NCI-H2171 treated with DMSO at 0.1 percent for 48 hours (cell line): ENCODE measurements at places on chromosomes 1 and 21.
A peak's percentile ranks its signal among the peaks of the same experiment; 100 is the strongest.

DNA sequence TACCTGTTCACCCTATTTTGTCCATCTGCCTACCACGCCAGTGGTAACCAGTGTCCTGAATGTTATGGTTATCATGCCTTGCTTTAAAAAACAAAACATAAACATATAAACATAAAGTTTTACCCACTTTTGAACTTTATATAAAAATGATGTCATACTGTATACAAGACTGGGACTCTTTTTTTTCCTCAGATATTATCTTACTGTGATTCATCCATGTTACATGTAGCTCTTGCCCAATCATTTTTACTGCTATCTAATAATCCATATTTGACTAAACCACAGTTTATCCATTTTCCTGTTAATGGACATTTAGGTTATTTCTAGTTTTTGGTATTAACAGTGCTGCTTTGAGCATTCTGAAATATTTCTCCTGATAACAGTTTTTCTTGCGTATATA lies 78.8 kb downstream of the GPR161 start:
- no peak for DNase-seq

DNA sequence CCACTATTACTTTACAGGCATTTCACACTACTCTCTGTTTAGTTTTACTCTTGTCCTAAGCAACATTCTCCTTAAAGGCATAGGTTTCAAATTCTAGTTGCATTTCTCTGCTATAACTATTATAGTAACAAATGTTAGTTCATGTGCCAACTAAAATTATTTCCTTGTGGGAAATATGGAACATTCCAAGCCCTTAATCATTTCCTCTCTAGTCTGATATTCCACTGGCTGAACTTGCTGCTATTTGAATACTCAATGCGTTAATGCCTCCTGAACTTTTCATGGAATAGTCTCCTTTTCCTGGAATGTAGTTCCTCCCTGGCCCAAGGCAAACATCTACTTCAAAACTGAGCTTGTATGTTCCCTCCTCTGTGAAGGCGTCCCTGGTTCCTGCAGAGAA lies 19.3 kb upstream of the TBX19 start:
- no peak for DNase-seq

GRCh38 chr1:91803847-91804545 lies 82.0 kb downstream of the TGFBR3 start:
- DNase-seq = no peak

DNA sequence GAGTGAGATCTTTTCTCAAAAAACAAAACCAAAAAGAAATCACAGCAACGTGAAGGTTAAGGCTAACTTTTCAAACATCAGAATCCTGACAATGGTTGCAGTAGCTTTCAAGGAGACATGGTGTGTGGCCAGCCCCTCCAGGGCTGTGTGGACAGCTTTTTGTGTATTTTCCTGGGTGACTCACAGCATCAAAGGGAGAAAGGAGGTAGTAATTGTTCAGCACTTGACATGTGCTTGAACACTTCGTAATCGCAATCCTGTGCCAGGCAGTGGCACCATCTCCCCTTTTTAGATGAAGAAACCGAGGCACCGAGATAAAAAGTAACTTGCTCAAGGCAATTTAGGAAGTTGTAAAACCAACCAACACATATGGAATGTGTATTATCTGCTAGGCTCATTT lies 10.3 kb downstream of the NBL1 start:
- DNase-seq = no peak

DNA sequence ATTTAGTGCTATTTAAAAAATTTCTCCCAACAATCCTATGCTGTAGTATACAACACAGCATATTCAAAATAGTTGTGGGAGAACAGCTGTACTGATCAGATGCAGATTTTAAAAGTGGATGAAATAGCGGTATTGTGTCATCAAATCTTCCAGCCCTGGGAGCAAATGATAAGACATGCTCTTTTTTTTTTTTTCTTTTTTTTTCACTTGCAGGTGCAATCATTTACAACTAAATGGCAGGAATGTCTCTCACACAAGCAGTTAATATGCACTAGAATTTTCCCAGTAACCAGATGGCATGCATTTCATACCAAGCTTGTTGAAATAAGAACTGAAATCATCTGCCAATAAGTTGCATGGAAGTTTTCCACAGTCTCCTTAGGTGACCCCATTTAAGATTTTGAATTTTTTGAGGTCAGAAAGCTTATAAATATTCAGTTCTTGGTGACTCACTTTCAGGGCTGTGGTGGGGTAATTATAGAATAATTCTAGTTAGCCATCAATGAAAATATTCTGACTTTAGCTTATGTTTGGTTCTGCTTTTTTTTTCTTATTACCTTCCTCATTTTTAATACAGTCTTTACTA lies 623.9 kb upstream of the NR5A2 start:
- peak; percentile 2 for DNase-seq

GRCh38 chr1:31189696-31190674 lies 49.7 kb downstream of the NKAIN1 start:
- DNase-seq = no peak

GRCh38 chr1:194818674-194819073 lies 1632.3 kb upstream of the B3GALT2 start:
- DNase-seq = no peak

- DNase-seq = no peak
Observed at GRCh38 chr1:78155121-78155520, 109.4 kb downstream of the GIPC2 start.

- DNase-seq = no peak
Observed at GRCh38 chr1:108106775-108107174, 93.4 kb downstream of the SLC25A24 start.
